Cerebellar nuclear complex (tissue), 1 donor: ENCODE measurements at places on chromosomes 2 and 18.

DNA sequence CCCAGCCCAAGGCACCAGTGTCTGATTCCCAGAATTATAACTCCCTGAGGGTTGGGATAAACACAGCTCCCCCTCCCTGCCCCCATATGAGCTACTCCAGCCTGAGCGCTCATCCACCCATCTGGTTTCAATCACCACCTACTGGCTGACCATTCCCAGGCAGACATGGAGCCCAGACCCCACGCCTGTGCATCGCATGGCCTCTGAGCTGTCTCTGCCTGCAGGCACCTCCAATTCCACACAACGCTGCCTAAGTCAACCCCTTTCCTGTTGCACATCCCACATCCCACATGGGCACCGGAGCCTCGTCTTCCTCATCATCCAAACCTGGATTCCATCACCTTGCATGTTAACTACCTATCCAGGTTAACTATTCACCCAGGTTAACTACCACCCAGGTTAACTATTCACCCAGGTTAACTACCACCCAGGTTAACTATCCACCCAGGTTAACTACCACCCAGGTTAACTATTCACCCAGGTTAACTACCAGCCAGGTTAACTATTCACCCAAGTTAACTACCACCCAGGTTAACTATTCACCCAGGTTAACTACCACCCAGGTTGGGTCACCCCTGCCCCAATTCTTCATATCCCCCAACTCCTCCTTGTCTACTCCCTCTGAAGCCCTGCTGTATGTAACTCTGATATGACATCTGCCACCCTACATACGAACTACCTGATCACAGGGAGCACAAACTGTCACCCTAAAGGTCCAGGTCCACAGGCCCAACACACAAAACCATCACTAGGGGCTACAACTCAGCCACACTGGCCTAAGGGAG is 47.8 kb downstream of the TEX51 start:
- DNase-seq = no peak

DNA sequence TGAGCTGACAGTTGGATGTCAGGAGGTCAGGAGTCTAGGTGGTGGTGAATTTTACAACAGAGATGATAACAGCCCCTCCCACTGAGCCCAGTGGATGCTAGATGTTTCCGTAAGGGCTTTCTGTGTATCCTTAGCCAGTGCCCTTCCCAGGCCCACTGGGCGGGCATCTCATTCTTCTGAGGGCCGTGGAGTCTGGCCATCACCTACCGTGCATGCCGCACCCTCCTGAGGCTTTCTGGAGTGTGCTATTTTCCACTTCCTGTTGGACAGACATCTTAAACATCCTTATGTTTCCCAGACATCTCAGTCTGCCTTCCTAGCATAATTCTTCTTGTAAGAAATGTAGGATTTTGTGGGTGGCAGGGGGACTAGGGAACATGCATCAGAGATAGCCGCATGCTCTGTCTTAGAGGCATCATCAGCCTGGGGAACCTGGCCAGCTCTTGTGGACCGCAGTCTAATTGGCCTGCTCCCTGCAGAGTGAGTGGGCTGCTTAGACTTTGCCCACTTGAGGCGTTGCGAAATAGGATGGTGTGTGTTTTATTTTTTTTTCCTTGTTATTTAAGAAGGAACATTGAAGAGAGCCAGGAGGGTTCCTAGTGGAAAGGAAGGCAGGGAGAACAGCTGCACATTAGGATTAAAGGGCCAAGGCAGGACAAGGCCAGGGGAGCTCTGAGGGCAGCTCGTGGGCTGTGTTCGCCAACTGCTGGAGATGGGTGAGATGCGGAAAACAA is 135.8 kb downstream of the SH3RF3 start:
- no peak for DNase-seq

DNA sequence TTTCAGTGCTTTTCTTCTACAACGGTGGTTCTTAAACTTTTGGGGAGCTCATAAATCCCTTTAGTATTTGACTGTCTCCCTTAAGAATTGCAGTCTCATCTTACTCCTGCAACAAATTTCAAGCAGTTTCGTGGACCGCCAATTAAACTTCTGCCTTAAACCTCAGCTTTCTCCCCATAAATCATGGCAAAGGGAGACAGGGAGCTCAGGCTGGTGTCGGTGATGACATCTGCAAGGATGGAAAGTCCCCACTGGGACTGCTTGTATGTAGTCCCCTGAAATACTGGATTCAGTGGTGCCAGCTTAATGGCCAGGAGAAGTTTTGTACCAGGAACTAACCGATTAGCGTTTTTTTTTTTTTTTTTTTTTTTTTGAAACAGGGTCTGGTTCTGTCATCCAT is 148.7 kb upstream of the ITGA6 start:
- no peak for DNase-seq

GRCh38 chr2:73291093-73291460 is 2.3 kb downstream of the EGR4 start:
- no peak for DNase-seq

GRCh38 chr2:241034490-241035141 is 36.2 kb downstream of the SNED1 start:
- DNase-seq = no peak

- no peak for DNase-seq
Observed at GRCh38 chr2:102142829-102143449, 393 bp downstream of the IL1R1 start.

- no peak for DNase-seq
Observed at GRCh38 chr18:67695684-67696083, 179.2 kb upstream of the DSEL start.
